Left ventricle myocardium superior (tissue), 1 donor: ENCODE measurements at places on chromosomes 2 and 18.

GRCh38 chr18:35192415-35192814 lies 48.4 kb upstream of the ZNF397 start:
- no peak for DNase-seq

DNA sequence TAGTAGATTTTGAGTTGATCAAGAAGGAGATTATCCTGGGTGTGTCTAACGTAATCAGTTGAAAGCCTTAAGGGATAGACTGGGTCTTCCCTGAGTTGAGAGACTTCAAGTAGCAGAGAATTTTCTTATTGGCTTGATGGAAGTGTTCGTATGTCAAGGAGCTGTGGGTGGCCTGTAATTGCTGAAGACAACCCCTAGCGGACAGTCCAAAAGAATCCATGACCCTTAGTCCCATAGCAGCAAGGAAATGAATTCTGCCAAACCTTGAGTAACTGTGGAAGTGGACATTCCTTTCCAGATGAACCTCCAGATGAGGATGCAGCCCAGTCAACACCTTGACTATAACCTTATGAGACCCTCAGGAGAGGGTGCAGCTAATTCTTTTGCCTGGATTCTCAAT lies 786.3 kb downstream of the SOCS6 start:
- no peak for DNase-seq

GRCh38 chr2:72010647-72011369 lies 136.9 kb downstream of the CYP26B1 start:
- DNase-seq = no peak

GRCh38 chr18:60667016-60667415 lies 294.4 kb upstream of the MC4R start:
- DNase-seq = no peak

DNA sequence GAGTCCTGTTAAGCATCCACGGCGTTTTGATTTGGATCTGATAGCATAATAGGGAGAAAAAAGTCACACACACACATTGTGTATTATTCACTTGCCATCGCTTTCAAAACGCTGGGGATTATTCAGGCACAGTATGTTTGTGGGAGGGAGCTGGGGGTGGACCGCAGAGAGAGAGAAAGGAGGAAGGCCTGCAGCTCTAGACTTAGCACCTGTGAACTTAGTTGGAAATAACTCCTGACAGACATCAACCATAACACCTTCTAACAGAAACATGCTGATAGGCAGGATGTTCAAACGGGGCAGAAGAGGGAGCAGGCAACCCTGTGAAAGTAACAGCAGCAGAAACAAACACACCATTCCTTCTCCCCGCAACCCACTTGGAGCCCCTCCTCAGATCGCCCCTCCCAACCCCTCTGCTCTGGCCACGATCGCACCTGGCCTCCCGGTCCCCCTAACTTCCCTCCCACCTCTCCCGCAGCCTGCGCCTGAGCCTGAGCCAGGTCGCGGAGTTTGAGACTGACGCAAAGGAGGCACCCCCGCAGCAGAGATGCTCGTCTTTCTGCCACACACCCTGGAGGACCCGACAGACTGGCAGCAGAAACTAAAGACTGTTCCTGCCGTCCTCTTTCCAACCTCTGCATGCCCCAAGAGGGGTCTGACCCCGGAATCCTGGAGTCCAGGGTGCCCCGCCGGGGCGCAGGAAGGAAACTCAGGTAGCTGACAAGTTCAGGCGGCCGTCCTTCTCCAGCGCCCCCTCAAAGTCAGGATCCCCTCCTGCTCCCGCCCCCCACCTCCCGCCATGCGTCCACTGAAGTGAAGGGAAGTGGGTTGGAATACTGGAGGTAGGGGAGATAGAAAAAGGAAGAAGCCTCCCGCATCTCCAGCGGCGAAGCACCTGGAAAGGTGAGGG lies 738 bp downstream of the CHST9 start:
- peak; percentile 27 for DNase-seq

- no peak for DNase-seq
Observed at GRCh38 chr2:182043021-182043420, 57.4 kb downstream of the PPP1R1C start.

DNA sequence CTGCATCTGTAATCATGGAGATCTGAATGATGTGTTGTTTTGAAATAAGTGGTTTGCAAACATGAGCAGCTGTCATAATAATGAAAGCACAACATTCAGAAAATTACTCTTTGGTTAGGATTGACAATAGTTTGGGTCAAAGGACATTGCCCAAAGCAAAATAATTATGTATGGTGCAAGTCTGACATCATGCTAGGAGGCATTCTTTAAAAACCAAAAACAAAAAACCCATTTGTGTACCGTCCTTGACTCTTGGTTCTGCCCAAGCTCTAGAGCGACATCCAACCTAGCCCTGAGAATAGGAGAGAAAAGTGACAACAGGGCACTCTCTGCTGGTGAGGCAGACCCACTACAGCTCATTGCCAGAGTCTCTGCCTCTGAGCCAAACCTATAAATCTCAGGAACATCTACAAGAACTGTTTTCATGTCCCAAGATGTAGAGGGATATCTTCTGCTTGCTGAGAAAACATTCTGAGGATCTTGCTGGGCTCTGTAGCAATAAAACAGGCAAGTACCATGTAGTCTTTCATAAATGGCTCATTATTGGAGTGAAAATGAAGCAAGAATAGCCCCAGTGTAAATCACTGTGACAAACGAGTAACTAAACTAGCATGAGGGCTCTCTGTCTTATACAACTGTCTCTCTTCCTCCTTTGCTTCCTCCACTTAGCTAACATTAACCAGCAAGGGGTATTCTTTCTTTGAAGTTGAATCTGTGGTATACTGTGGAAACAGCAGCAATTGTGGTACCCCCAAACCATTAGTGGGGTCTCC lies 266.8 kb upstream of the CXCR4 start:
- no peak for DNase-seq

GRCh38 chr18:55605733-55606338 lies 17.8 kb upstream of the TCF4 start:
- DNase-seq = no peak

DNA sequence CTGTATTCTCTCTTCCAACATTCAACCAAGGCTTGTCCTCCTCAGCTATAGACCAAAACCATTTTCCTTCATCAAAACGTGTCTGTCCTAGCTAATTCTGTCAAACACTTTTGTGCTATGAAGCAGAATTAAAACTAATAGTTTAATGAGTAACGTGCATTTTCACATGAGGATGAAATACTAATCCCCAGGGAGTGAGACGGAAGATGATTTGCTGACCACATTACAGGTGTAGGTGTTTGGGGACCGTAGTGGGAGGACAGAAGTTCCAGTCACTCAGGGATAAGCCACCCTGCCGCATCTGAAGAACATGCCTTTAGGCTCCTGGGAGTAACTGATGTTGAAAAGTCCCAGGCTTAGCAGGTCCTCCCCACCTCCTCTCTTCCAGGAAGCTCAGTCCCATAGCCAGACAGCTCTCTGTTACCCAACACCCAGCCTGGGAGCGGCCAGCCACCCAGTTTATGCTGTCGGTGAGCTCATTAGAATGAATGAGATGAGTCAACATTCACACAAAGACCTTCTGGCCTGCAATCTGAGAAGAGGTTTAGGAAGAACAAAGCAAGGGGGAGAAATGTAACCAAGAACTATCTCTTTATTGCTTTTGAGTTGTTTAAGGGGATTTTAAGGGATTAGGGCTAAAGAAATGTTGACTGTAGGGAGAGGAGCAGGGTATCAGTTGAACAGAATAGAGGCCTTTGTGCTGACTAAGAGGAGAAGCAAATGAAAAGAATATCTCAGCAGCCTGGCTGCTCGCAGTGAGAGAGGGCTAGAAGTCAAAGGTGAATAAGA lies 122.5 kb downstream of the FOXI3 start:
- no peak for DNase-seq

- DNase-seq = no peak
Observed at GRCh38 chr2:211688196-211688595, 850.4 kb downstream of the ERBB4 start.

GRCh38 chr2:72996117-72996502 lies 75.4 kb downstream of the SFXN5 start:
- DNase-seq = no peak

GRCh38 chr2:233059797-233060500 lies at the start of gene INPP5D:
INPP5D (plus strand) TSS chr2:233060342; CDS start chr2:233060479, 137 bp downstream.
- DNase-seq = peak; percentile 58

GRCh38 chr2:178304333-178304732 lies 110.0 kb downstream of the OSBPL6 start:
- DNase-seq = no peak

- DNase-seq = no peak
Observed at GRCh38 chr2:240522406-240522805, 35.4 kb downstream of the ANKMY1 start.

GRCh38 chr2:230757476-230757875 lies 44.8 kb downstream of the CAB39 start:
- no peak for DNase-seq

DNA sequence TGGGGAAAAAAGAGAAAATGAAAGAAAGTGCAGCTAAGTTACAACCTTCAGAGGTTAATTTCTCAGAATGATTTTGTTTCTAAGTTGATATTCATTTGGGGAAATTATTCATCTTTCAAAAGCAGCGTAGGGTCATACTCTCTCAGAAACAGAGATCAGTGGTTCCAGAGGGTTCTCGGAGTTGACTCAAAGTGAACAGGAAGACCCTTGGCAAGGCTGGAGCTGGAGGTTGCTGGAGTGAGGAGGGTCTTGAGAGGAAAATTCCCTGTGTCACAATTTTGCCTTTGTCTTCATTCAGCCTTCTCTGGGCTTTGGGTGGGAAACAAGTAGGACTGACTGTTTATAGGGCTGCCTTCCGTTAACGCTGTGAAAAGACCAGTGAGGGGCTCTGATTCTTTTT lies 168.2 kb downstream of the ICOS start:
- no peak for DNase-seq

DNA sequence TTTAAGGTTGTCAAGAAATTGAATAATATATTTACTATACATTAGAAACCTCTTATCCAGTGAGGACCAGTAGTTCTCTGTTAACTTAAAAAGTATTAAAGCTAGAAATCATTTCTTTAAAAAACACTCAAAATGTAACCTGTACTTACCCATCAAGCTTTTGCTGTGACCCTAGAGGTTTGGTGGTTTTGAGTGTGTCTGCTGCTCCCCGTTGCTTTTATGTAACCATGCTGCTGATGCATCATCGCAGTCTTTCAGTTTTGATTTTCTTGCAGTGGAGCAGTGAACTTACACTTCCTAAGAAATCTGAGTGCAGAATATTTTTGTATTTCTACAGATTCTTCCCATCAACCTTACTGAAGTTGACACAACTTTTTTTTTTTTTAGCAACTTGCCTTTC lies 34.2 kb downstream of the MRPS9 start:
- DNase-seq = no peak

DNA sequence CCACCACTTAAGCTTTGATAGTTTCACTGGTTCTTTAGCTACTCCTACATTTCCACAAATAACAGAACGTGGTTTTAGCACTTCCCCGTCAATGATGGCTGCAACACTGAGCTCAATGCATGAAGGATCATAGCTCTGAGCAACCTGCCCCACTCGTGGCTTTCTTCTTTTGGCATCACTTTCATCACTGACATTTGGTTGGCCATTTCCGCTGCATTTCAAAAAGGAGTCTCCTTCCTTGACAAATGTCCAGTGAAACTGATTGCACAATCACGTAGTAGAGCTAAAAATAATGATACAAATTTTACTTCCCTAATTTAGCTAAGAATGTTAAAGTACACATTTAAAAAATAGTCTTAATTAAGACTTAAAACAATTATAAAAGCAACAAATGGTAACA lies 205.2 kb upstream of the HDAC4 start:
- no peak for DNase-seq

- no peak for DNase-seq
Observed at GRCh38 chr18:45521777-45522176, 93.5 kb upstream of the SLC14A2 start.

DNA sequence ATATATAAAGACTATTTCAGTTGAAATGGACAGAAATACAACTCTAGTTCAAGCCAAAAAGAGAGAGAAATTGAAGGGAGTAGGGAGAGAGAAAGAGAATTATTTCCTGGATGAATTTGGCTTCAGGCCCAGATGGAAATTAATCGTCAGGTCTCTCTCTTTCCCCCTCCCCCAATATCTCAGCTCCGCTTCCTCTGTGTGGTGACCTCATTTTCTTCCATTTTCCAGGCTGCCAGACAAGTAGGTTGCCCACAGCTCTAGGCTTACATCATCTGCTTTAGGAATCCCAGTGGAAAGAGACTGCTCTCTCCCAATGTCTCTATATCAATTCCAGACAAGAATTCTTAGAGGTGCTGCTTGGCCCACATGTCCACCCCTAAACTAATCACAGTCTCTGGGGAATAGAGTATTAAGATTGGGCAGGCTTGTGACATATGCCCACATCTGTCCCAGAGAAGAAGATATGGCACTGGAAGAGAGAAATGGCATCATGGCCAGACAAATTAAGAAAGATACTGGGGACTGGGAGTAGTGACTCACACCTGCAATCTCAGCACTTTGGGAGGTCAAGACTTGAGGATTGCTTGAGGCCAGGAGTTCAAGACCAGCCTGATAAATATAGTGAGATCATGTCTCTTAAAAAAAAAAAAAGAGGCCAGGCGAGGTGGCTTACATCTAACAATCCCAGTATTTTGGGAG lies 37.2 kb upstream of the CFAP36 start:
- no peak for DNase-seq

GRCh38 chr18:22977847-22978701 lies 44.9 kb downstream of the RBBP8 start:
- no peak for DNase-seq

DNA sequence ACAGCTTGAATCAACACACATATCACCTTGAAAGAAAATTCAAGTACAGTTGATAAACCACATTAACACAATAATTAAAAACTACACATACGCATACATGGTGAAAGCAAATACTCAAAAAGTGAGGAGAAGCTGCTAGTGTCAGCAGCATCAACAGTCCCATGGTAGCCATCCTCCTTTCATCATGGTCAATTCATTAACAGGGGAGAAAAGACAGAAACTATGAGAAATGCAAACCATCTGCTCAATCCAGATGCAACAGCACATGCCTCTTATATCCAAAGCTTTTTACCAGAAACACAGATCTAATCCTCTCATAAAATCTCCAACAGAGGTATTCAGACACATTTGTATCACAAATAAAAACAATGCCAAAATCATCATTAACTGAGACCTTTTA lies 81.9 kb upstream of the CHRNA1 start:
- no peak for DNase-seq

DNA sequence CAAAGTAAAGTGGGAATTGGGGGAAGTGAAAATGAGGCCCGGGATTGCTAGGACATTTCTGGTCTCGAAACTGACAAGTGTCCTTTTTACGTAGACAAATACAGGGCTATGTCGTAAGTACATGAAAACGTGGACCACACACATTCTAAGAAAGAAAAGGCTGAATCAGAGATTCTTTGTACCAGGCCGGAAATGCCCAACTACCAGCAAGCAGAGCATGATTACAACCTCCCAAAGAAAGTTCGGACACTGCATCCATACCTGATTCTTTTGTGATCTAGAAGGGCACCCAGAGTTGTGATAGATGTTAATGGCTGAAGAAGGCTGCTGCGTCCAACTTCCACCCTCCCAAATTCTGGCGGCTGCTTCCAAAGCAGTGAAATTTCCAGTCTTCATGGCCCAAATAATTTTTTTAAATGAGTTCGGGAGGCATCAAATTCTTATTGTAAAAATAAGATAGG lies 1.7 kb downstream of the RBMS1 start:
- no peak for DNase-seq
